ENCODE measurements at places on chromosomes 16 and 17. TPM values are rescaled to one million over a fixed set of nuclear protein-coding genes. Genes with fewer than 3 reads are reported as not detected.

IL17C gene
- not detected for total RNA-seq

EXOC3L1 gene
- not detected for total RNA-seq

FNDC8 gene
- not detected for total RNA-seq

DNA sequence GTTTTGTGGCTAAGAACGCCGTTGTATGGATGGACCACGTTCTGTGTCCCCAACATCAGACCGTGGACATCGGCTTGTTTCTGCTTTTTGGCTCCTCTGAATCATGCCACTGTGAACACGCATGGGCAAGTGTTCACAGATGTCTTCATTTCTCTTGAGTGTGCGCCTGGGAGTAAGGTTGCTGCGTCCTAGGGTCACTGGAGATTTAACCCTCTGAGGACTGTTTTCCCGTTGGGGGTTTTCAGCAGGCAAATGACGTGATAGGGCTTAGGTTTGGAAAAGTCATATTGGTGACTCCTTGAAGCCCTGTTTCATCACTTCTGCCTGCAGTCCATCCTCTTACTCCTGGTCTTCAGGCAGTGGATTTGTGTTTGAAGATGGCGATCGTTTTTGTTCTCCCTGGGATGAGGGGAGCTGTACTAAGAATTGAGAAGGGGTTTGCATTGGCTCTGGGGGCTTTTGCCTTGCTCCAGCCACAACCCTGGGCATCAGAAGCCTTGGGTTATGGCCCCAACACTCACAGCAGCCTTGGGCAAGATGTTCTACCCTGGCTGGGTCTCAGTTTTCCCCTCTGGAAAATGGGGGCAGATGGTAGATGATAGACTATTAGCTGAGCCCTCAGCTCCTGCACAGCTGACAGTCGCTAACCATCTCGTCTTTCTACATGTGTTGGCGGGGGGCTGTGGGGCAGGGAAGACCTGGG lies 67.2 kb upstream of the CIBAR2 start:
- DNase-seq, result no peak

- DNase-seq, result no peak
Observed at GRCh38 chr17:61250335-61250890, 149.2 kb upstream of the TBX2 start.

Data from activated naive CD8-positive, alpha-beta T cell treated with anti-CD3 and anti-CD28 coated beads for 36 hours (primary cell).